Mesothelial cell of epicardium (in vitro differentiated cells): ENCODE measurements at places on chromosomes 5 and 9. TPM values are rescaled to one million over a fixed set of nuclear protein-coding genes. Genes with fewer than 3 reads are reported as not detected.

Gene ZDHHC21
- 18.5 to 22.4 TPM (median 18.6 TPM) in 3 replicates for total RNA-seq

Gene OGN
- total RNA-seq: 2.2 to 3.1 TPM (median 2.6 TPM) in 3 replicates

Gene POLR3G
- 1.6 to 2.1 TPM (median 1.7 TPM) in 3 replicates for total RNA-seq

Gene HARS2
- 32.4 to 35.6 TPM (median 33.5 TPM) in 3 replicates for total RNA-seq

Gene ACSL6
- not detected in 3 replicates for total RNA-seq

Gene SURF2
- 10.3 to 12.7 TPM (median 12.1 TPM) in 3 replicates for total RNA-seq

Gene NEUROG1
- total RNA-seq: not detected in 3 replicates

Gene CDH18
- 2.1 to 3.7 TPM (median 2.8 TPM) in 3 replicates for total RNA-seq

Gene F2R
- 34.4 to 35.8 TPM (median 34.4 TPM) in 3 replicates for total RNA-seq

Gene MLANA
- total RNA-seq: not detected in 3 replicates

Gene CARTPT
- total RNA-seq: not detected in 3 replicates

Gene NMUR2
- total RNA-seq: 1.7 to 1.9 TPM (median 1.8 TPM) in 3 replicates

Gene BAAT
- 0.07 TPM in 2 of 3 replicates, not detected in the other for total RNA-seq

Gene PCDHGA4
- 0.86 to 1.2 TPM (median 1.1 TPM) in 3 replicates for total RNA-seq

Gene BARHL1
- 0.11 to 0.18 TPM in 2 of 3 replicates, not detected in the other for total RNA-seq

Gene TERT
- 0.16 to 0.33 TPM (median 0.20 TPM) in 3 replicates for total RNA-seq

Gene PCDHA3
- 0.31 to 0.40 TPM (median 0.32 TPM) in 3 replicates for total RNA-seq

Gene ZDHHC11B
- total RNA-seq: 0.69 to 0.90 TPM (median 0.74 TPM) in 3 replicates

Gene SPINK7
- total RNA-seq: not detected in 3 replicates

Gene ANKRD31
- total RNA-seq: 1.1 to 1.4 TPM (median 1.3 TPM) in 3 replicates

Gene DMRTA1
- 1.5 to 1.6 TPM (median 1.6 TPM) in 3 replicates for total RNA-seq

Gene PFN3
- total RNA-seq: not detected in 3 replicates

Gene LHX3
- not detected in 3 replicates for total RNA-seq
